Naive B cell (primary cell): ENCODE measurements at places on chromosomes 3 and 15.
A peak's percentile ranks its signal among the peaks of the same experiment; 100 is the strongest.

GRCh38 chr15:73318463-73319351 is 50.1 kb downstream of the HCN4 start:
- DNase-seq: peak; percentile 44

- DNase-seq: no peak
Observed at GRCh38 chr3:182811269-182811596, 17.9 kb downstream of the ATP11B start.

- no peak for DNase-seq
Observed at GRCh38 chr15:90205886-90206285, 4.8 kb downstream of the SEMA4B start.

GRCh38 chr3:138367911-138368310 is 19.5 kb downstream of the MRAS start:
- no peak for DNase-seq

- no peak for DNase-seq
Observed at GRCh38 chr3:53166206-53166605, 5.2 kb downstream of the PRKCD start.

DNA sequence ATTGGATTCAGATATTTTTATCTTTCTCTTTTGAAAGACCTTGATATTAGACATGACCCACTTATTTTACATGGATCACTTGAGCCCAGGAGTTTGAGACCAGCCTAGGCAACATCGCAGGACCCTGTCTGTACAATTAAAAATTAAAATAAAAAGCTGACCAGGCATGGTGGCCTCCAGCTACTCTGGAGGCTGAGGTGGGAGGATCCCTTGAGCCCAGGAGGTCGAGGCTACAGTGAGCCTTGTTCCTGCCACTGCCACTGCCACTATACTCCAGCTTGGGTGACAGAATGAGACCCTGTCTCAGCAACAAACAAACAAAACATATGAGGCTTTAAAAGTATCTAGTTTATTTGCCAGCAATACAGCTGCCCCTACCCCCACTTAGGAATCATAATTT is 1.6 kb downstream of the RNF7 start:
- no peak for DNase-seq

- DNase-seq: no peak
Observed at GRCh38 chr3:46955157-46955556, 21.4 kb downstream of the CCDC12 start.

DNA sequence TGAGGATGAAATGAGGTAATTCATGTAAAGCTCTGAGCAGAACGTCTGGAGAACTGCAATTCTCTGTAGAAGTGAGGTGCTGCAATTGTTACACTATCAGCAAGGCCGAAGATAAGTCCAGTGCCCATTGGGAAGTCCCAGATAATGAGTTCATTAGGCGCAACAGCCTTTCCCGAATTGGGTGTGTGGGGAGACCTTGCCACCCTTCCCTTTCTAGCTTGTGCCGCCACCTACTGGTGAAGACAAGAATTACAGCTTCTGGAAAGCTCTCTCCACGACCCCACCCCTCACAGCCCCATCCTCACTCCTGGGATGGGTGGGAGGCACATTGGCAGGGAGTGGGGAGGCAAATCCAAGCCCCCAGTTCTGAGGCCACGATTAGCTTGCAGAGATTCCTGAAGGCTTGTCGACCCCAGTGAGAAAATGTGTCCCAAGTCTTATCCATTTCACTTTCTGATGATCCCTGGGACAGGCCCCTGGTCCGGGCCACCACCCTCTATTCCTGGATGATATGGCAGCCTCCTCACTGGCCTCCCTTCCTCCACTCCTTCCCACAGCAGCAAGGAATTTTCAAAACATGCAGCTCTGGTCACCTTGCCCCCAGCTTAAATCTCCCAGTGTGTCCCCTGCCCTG is 36.4 kb downstream of the FAM3D start:
- DNase-seq: peak; percentile 42

GRCh38 chr3:114624571-114625181 is 330.8 kb downstream of the TIGIT start:
- no peak for DNase-seq

- DNase-seq: peak; percentile 46
Observed at GRCh38 chr15:66701422-66702034, 508 bp upstream of the SMAD6 start.

DNA sequence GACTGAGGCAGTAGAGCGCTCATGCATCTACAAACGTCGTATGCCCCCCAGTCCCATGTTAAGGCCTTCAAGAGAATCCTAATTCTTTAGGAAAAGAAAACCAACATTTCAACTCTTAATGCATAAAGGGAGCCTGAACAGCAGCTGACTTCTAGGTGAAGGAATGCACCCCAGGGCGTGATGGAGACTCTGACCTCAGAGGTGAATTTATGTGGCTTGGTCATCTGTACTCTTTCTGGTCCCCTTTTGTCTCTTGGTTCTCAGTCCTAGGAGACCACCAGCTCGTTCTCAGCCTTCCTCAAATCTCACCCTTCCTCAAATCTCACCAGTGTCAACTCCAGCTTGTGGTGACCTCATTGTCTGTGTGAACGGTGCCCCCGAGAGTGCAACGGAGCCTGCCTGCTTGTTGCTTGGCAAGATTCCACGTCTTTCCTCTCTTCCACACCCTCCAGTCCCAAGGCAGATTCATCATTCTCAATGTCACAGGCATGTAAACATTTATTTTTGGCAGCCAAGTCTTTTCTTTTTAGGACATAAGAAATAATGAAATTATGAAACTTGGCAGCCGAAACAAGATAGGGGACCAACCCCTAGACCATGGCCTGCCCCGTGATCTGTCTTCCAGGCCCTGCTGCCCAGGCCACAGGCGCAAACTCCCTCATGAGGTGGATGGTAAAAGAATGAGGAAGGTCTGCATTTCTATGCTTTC is 166.2 kb downstream of the ADAMTS17 start:
- no peak for DNase-seq

DNA sequence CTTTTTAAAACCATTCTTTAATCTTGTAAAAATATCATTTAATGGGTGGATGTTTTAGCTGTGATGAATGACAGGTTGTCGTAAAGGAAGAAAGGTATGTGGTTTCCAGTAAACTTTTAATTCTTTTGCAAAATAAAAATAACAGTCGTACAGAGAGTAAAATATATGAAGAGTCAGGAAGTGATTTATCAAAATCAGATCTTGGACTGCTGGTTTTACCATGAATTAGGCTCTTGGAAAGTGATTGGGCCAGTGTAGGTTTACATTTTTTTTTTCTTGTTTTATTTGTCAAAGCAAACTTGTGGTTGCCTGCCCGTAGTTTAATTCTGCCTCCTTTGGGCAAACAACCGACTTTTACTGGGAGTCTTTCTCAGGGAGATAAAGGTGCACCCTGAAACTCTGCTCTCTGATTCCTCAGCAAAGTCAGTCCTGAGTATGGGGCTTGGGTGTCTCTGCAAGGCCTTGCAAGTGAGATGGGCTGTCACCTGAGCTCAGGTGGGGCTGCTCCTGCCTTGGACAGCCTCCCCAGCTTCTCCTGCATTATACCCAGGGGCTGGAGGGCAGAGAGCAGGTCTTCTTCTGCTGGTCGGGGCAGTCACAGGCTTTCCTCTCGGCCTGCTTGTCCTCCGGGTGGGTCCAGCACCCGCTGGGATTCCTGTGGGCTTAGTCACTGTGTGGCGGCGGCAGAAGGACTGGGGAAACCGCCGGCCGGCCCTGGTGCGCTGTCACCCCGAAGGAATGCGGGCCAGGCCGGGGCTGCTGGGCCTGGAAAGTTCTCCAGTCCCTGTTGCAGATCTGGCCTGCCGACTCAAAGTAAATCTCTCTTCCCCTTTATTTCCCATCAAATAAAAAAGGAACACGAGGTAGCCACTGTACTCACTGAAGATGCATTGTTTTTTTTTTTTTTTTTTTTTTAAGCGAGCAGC is 79.0 kb downstream of the IGF1R start:
- DNase-seq: no peak

DNA sequence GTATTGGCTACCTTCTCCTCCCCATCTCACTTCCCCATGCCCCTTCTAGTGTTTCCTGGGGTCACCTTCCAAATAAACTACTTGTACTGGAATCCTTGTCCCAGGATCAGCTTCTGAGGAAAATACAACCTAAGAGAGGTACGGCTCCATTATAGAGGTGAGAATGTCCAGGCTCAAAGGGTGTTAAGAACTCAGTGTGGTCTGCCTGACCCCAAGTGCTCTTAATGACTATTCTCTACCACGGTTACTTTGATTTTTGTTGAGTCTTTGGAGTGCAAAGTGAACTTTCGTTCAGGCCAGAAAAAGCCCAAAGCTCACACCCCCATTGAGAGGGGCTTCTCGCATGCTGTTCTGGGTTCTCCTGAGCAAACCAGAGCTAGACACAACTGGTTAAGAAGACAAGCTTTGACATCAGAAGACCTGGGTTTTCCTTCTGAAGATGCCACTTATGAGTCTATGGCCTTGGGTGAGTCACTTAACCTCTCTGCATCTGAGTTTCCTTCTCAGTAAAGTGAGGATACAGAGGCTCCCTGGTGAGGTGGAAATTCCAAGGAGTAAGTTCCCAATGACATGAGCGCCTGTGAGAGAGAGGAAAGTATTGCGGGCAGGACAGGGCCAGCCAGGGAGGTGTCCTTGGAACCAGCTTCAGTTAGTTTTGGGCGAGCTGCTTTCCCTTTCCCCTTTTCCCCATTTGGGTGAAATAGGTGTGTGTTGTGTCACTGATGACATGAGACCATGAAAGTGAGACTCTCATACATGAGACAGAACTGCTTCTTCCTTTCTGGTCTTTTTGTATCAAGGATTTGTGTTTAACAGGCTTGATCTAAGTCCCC is 475.0 kb upstream of the PROK2 start:
- DNase-seq: no peak

- peak; percentile 54 for DNase-seq
Observed at GRCh38 chr15:77409259-77410156, 10.4 kb downstream of the PEAK1 start.

GRCh38 chr15:33215941-33216872 is 21.7 kb upstream of the FMN1 start:
- no peak for DNase-seq
